Hematopoietic multipotent progenitor cell treated with erythropoietin and hydrocortisone succinate and interleukin-3 and kit ligand, for 6 days (in vitro differentiated cells): ENCODE measurements at places on chromosomes 1 and 21.

- DNase-seq = no peak
Observed at GRCh38 chr1:30384286-30385245, 338.8 kb downstream of the MATN1 start.

DNA sequence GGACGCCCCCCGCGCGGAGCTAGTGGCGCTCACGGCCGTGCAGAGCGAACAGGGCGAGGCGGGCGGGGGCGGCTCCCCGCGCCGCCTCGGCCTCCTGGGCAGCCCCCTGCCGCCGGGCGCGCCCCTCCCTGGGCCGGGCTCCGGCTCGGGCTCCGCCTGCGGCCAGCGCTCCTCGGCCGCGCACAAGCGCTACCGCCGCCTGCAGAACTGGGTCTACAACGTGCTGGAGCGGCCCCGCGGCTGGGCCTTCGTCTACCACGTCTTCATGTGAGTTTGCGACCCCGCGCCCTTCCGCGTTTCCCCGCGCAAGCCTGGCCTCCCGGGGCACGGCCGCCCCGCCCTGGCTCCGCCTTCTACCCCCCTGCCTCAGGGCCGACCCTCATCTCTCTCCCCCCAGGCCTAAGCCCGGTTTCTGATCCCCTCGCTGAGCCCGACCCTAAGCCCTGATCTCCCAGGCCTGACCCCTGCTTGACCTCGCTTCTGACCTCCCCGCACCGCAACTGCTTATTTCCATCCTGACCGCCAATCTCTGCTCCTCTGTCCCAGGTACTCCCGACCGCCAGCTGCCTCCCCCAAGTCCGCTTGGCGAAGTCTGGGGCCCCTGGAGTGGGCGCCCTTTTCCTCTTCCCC lies 669 bp downstream of the KCNQ4 start:
- DNase-seq = peak; percentile 28

DNA sequence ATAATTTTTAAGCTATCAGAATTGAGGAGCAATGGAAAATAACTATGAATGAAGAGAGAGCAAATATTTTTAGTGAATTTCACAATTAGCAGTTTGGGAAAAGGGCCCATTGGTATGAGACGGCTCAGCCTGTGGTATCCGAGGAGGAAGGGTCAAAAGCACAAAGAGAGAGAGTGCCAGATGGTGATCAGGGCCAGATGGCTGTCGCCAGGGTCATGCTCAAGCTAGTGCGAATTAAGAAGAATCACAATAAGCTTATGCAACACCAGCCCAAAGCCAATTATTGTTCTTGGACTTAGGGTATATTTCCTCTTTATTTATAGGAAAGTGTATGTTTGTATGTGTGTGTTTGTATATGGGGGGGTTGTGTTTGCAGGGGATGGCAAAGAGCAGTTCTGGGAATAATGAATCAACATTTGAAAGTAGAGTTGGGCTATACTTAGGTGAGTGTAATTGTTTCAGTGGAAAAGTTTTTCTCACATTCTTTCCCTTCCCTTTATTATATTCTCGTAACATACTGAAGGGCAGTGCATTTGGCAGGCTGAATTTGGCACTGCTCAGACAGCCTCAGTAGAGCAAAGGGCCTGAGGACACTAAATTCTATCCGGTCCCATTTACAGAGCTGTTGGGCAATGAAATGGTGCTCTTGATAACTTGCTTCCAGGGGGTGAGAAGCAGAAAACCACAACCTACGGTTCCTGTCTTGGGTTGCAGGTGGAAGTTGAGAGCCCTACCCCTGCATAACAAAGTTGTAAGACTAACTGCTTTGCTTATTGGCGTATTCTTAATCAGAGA lies 19.5 kb upstream of the DDR2 start:
- DNase-seq = no peak

GRCh38 chr1:92444351-92444750 lies 42.4 kb downstream of the GFI1 start:
- DNase-seq = no peak

DNA sequence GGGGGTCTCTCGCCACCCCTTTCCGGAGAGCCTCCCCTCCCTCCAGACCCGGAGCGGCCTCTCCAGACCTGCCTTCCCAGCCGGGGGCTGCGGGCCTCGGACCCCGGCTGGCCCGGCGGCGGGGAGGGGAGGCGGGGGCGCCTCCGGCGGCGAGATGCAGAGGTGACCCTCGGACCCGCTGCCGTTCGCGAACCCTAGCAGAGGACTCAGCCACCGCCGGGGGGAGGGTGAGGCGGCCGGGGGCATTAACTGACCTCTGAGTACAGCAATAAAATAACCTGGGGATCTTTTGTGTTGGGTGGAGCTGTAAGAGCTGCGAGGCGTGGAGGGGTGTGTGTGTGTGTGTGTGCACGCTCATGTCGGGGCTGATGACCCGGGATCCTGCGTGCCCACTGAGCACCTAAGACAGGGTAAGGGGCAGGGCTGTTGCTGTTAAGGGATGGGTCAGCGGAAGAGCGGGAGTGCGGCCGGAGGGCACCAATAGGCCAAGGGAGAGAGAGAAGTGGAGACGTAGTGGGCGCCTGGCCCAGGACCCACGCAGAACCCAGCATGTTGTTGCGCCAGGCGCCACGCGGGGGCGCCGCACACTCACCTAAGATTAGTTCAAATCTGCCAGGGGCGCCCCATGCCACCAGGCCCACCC lies 6.3 kb downstream of the HAPLN2 start:
- peak; percentile 71 for DNase-seq

GRCh38 chr1:21511579-21512522 lies 2.6 kb downstream of the ALPL start:
- no peak for DNase-seq
